Stimulated activated CD8-positive, alpha-beta memory T cell treated with anti-CD3 and anti-CD28 coated beads, Interleukin-7, amount 100 ng/mL, for 4 hours (primary cell): ENCODE measurements at places on chromosomes 7 and 10.

DNA sequence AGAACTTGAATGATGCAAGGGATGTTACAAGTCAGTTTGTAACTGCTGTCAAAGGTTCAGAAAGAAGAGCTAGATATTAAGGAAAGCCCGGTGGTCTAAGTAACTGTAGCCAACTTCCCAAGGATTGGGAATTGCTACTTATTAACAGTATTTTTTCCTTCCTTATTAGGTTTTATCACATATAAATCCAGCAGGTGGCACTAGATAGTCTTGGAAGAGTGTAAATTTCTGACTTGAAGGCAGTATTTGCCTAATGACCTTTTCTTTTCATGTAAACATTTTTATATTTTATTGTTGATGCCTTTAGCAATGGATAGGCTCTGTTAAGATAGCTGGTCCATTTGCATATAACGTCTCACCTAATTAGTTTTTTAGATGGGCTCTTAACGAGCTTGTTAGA, 51.2 kb downstream of the ANLN start:
- DNase-seq, result no peak

- DNase-seq, result no peak
These were observed 26.6 kb downstream of the RPP38 start for GRCh38 chr10:15123749-15124184.

- DNase-seq, result no peak
These were observed 33.5 kb upstream of the CUL1 start for GRCh38 chr7:148665221-148665620.

DNA sequence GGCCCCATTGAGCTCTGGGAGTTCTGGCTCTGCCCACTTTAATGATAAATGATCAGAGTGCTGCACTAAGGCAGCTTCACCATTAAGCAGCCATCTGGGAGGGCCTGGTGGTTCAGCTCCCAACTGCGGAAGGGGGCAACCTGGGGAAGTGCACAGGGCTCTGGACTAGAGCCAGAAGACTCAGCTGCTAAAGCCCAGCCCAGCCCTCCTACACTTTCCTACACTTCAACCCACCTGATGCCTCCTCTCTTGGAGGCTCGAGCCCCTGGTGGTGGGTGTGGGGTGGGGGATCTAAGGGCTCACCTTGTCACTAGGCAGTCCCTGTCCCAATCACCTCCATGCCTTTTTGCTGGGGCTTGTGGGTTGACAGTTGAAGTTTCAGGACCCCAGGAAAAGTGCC, 60.6 kb upstream of the ANTXRL start:
- DNase-seq, result no peak

- no peak for DNase-seq
These were observed 13.2 kb downstream of the PCLO start for GRCh38 chr7:83149466-83149865.

GRCh38 chr7:110647266-110647665, 443.7 kb upstream of the LRRN3 start:
- no peak for DNase-seq

GRCh38 chr10:77168861-77169260, 468.7 kb downstream of the KCNMA1 start:
- DNase-seq, result no peak

GRCh38 chr10:118908557-118909256, 120.8 kb upstream of the NANOS1 start:
- DNase-seq, result no peak

DNA sequence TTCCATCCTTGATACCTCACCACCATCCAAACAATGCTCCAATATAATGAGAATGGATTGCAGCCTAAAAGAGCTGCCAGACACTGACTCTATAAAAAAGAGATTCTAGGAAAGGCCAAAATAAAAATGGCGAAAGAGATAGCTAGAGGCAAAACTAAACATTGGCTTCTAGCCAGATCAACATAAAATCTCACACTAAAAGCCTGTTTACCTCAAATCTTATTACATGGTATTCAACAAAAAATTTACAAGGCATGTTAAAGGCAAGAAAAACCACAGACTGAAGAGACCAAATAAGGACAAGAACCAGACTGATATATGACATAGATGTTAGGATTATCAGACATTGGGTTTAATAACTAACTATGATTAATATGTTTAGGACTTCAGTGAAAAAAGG, 1127.0 kb downstream of the DNAJB9 start:
- DNase-seq, result no peak

DNA sequence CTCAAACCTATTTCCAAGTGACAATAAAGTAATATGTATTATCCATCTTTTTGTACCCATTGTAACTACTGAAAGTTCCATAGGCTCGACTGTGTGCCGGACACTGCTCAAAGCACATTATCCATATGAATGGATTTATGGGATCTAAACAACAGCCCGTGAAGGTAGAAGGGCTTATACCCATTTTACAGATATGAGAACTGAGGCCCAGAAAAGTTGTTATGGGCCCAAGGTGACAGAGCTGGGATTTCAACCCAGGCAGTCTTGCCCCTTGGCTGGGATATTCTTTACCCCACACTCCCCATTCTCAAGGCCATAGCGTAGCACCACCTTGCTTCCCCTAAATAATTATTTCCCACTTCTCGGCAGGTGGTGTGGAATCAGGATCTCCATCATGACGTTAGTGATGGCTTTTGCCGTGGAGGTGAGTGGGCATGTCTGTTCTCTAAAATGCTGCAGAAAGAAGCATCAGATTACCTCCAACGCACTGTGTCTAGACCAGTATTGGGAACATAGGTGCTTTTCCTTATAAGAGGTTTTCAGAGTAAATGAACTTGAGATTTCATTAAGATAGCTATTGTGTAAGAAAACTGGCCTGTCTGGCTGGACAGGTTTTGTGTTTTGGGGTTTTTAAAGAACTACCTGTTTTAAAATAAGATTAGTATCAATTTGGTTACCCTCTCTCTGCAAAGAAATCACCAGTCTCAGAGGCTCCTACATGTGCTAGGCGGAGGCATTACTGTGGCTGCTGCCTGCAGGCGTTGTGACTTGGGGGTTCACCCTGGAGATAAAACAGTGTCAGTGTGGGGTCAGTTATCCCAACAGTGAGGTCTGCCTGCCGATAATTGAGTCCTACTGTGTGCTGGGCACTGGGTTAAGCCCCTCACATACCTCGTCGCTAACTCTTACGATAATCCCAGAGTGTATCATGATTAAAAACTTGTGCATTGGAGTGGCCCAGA, 85.1 kb upstream of the SDK1 start:
- no peak for DNase-seq

DNA sequence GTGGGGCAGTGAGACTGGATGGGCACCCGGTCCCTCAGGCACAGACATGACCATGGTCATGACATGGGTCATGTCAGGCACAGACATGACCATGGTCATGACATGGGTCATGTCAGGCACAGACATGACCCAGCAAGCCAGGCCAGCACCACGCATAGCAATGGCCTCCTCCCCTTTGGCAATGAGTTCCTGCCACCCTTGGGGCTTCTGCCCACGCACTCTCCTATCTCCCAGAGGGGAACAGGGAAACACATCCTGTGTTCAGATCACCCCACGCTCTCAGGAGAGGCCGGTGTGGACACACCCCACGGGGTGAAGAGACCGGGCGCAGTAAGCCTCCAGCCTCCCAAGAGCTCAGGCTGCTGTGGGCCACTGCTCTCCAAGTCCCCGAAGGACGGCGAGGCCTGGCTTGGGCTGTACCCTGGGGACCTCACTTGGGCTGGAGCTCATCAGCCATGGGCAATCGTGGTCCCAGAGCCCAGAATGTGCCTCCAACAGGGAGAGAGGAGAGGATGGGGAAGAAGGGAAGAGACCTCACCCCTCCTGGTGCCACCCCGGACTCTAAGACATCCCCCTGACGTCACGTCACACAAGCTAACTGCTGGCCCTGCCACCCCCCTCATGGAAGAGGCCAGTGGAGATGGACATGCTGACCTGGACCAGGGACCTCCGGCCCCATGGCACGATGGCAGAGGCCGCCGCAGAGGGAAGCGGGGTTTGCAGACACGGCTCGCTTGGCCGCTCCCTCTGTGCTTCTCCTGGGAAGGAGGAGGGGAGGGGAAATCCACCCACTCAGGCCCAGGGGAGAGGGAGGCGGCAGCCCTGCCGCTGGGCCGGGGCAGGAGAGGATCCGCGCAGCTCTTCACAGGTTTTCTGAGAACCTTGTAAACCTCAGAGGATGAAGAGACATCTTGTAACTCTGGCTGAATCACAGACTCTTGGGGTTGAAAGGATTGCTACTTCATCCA, 269.6 kb downstream of the ELFN1 start:
- no peak for DNase-seq

- DNase-seq, result no peak
These were observed 129.0 kb downstream of the BICC1 start for GRCh38 chr10:58641708-58642107.

GRCh38 chr7:139118234-139118804, 8.8 kb upstream of the ZC3HAV1 start:
- no peak for DNase-seq

DNA sequence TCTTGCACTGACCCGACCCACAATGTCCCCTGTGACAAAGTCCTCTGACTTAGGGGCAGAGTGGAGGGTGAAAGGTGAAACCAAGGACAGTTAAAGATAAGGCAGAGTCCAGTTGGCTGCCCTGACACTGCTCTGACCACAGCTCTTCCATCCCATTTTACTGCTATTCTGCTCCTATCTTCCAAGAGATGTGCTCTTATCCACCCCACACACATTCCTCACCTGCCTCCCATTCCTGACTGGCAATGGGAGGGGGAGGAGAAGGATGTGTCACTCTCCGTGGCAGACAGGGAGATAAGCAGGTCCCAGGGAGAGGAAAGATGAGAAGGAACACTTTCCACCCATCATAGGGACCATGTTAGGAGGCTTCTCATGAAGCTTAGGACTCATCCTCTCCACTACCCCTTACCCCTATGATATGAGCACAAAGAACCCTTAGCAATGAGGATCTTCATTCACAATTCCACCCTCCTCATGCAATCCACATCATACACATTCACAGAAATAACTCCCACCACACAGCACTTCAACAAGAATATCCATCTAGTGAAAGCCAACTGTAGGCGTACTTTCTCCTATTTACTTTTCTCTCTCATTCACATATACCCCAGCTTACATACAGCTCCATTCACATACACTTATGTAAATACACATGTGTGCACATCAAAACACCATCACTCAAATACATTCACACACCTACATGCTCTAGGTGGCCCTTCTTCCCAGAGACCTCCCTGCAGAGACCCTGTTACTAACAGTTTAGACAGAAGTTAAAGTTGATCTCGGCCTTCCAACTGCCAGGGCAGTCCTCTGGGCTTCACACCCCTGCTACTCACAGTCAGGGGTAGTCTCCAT, 6.6 kb downstream of the SYNPO2L start:
- no peak for DNase-seq

- DNase-seq, result no peak
These were observed 189.7 kb downstream of the ZNF248 start for GRCh38 chr10:37667736-37668135.

DNA sequence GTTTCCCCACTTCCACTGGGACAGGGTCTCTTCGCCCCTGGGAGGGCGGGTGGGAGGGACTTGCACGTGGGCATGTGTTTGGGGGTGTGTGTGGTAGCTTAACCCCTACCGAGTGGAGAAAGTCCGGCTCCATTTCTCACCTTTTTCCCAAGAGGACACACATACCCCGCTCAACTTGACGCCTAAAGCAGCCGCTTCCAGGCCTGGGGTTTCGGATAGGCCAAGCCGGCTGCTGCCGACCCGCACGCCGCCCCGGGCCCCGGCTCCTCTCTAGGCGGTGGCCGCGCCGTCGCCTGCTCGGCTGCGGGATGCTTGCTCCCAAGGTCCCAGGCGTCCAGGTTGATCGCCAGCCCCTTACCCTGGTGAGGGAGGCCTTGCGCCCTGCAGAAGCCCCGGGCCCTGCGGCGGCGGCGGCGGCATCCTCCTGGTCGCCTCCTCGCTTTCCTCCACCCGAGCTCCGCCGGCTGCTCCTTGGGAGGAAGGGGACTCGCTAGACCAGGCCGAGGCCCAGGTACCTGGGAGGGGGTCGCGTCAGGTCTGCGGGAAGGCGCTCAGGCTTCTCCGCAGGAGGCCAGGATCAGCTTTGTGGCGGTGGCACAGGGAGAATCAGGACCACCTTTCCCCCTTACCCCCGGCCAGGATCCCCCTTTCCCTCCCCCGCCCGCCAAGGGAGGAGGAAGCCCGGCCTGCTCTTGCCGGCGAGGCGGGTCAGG, 3.2 kb upstream of the GATA3 start:
- DNase-seq, result no peak

- DNase-seq, result no peak
These were observed 194.4 kb downstream of the NSUN6 start for GRCh38 chr10:18456984-18457383.

GRCh38 chr7:159145490-159145855, 806 bp upstream of the VIPR2 start:
- DNase-seq, result no peak

DNA sequence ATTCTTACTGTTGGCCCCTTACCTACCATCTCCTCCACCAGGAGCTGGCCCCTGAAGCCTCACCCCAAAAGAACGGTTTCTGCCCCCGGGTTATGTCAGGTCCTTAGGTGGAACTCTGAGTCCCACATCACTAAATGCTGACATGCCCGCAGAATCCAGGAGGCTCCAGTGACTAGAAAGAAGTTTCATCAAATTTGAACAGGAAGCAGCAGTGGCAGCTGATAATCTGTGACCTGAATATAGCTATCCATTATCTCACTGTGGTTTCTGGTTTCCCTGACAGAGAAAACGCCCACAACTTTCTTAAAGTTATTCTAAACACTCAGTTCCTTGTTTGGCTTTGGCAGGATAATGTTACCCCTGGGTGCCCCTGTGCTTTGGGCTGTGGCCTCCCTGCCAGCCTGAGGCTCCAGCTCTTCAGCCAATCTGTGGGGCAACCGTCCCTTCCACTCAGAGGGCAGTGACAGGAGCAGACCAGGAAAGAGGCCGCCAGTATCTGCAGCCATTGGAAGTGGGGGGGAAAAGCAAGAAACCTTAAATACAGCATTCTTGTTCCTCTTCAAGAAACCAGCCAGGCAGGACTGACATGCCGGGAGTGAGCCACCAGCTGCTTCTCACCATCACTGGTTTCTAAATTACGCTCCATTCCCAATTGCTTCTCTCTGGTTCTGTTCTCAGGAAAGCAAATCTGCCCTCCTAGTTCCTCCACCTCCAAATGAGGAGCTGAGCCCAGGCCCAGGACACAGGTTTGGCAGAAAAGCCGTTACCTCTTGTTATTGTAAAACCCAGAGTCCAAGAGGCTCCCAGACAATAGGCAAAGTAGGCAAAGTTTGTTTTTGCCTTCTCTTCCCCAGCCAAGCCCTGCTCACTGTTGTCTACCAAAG, 41.2 kb upstream of the VCL start:
- DNase-seq, result no peak
